GM04504 (cell line): ENCODE measurements at places on chromosomes 13 and 19.

- no peak for DNase-seq
These were observed 7.2 kb downstream of the CPB2 start for GRCh38 chr13:46097663-46098062.

GRCh38 chr19:35879770-35880317, 11.5 kb downstream of the APLP1 start:
- peak; percentile 84 for DNase-seq

DNA sequence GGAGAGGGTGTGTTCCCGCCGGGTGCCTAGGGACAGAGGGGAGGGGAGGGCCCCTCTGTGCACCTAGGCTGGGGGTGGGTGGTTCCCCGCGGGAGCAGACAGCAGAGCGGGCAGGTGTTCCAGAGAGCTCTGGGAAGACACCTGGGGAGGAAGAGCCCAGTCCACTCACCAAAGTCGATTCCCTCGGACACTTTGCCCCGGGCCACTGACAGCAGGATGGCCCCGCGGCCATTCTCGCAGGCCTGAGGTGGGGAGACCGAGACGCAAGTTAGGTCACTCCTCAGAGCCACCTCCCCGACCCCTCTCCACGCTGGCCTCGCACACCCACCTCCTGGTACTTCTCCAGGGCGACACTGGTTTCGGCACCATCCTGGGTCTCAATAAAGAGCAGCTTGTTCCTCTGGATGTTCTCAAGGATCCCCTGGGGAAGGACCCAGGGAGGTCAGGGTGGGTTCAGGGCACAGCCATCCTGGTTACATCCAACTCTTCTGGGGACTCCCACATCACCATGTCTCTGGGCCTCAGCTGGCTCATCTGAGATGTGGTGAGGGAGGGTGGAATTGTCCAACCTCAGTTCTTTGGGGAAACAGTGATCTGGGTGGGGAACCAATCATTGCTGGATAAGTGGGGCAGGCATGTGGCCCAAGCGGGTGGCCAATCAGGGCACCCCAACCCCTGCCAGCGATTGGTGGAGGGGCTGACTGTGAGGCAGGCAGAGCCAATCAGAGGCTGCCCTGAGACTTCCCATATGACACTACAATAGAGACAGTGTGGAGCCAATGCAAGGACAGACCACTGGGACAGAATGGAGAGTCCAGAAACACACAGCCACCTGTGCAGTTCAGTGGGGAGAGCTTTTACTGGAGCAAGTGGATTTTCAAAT, 12.6 kb downstream of the KLC3 start:
- DNase-seq, result no peak

- DNase-seq, result no peak
These were observed 394.7 kb upstream of the KLF12 start for GRCh38 chr13:74528734-74529513.

GRCh38 chr13:75326173-75327134, 155.5 kb downstream of the TBC1D4 start:
- DNase-seq, result no peak

DNA sequence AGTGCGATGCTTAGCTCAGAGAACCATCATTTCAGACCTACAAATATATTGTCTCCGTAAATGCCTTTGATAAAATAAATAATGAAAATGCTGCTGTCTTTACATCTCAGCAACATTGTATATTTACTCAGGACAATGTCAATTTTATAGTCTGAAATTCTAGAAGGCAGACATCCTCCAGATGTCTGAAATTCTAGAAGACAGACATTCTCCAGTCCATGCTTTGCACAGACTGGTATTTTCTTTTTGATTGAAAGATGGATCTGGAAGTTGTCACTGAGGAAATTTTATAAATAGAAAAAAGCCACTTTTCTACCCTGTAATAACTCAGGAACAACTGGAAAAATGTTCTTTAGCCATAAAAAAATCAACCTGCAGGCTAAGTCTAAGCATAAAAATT, 2293.3 kb downstream of the PCDH9 start:
- DNase-seq, result no peak

- DNase-seq, result no peak
These were observed 174.7 kb downstream of the DLEU7 start for GRCh38 chr13:50668691-50669271.

GRCh38 chr19:21483589-21484170, 21.7 kb upstream of the ZNF429 start:
- no peak for DNase-seq
